SW 1271 (cell line): ENCODE measurements at places on chromosomes 5 and 9.

GRCh38 chr9:21883642-21884041 lies 81.2 kb downstream of the MTAP start:
- no peak for DNase-seq

- DNase-seq: peak; percentile 39
Observed at GRCh38 chr9:131734165-131734610, 5.7 kb downstream of the RAPGEF1 start.

- no peak for DNase-seq
Observed at GRCh38 chr9:12817702-12818101, 42.9 kb downstream of the LURAP1L start.

GRCh38 chr5:54383225-54383901 lies 72.1 kb upstream of the HSPB3 start:
- DNase-seq: no peak

DNA sequence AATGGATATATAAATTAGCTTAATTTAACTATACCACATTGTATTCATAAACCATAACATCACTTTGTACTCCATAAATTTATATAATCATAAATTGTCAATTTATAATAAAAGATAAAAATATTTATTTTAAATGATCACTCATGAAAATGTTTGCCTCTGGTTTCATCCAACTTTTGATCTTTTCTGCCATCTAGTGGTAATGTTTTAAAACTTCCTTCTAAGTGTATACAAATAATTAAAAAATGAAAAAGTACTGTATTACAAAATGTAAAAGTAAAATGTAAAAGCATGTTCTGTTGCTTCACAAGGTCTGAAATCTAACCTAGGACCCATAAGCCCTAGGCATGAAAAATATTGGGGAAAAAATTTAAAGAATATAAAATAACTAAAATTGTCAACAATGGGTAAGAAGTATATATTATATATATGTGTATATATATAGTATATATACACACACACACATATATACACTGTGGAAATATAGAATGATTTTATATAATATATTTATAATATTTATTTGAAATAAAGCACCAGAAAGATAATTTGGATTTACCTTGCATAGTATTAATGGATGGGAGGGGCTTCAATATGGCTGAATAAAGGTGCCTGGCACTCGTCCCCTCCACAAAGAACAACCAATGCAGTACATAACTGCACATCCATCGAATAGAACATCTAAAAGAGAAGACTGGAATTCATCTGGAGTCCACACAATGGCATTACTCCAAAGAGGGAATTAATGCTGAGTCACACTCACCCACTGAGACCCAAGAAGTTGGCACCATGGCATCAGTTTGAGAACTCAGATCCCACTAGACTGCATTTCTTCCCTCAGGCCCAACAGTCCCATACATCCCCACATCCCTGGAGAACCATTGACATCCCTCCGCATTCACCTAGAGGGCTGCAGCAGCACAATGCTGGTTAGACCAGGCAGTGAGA lies 32.5 kb downstream of the ANXA1 start:
- peak; percentile 81 for DNase-seq

- no peak for DNase-seq
Observed at GRCh38 chr5:148070621-148071020, 6.8 kb downstream of the SPINK5 start.

DNA sequence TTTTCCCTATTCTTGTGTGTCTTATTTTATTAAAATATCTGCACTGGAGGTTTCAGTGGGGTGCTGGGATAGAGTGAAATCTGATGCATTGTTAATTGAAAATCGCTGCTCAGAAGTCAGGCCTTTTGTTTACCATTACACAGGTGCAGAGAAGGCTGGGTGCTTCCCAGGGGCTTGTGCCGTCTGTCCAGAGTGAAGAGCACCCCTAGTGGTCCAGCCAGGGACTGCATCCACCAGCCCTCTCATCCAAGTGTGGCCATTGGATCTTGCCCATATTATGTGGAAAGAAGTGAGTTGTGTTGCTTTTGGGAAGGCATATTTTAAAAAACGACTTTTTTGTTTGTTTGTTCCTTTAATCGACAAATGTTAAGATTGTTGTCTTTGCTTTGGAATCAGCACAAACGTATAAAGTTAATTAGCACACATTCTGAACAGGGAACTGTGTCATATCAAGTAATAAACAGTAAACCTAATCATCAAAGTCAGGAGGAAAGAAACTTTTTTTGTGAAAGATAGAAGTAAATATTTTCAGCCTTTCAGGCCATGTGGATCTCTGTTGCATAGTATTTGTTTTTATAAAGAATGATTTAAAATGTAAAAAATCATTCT lies 315.6 kb downstream of the MTRR start:
- DNase-seq: peak; percentile 23

- DNase-seq: no peak
Observed at GRCh38 chr5:171419688-171420430, 412 bp downstream of the FGF18 start.

- no peak for DNase-seq
Observed at GRCh38 chr5:87410931-87411330, 1.8 kb downstream of the CCNH start.
